ENCODE measurements at places on chromosomes 2 and 18. TPM values are rescaled to one million over a fixed set of nuclear protein-coding genes. Genes with fewer than 3 reads are reported as not detected.

MC4R gene
- not detected for total RNA-seq

CD8B2 gene
- not detected for total RNA-seq

ERICH2 gene
- total RNA-seq: 0.72 TPM

ADD2 gene
- total RNA-seq: not detected

CXCR4 gene
- not detected for total RNA-seq

LIPT1 gene
- 3.6 TPM for total RNA-seq

C2orf72 gene
- 0.24 TPM for total RNA-seq

PDE1A gene
- 0.64 TPM for total RNA-seq

STEAP3 gene
- total RNA-seq: 23.6 TPM
